ENCODE measurements at places on chromosomes 12 and 14.

DNA sequence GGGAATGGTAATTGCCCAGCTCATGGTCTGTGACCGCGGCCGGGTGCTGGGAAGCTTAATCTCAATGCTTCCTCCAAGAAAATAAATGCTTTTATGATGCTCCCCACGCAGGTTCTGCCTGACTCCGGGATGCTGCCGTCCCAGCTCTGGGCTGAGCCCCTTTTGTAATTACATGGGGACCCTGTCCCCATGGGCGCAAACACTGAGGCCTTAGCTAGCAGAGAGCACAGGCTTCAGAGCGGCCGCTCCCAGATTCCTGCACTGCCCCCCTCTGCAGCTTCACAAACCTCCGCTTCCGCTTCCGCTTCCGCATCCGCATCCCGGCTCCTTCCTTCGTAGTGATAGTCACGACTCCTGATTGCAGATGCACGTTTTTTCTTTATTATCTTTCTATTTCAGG is 129.5 kb downstream of the KIF26A start:
- DNase-seq: peak; percentile 40

- peak; percentile 75 for DNase-seq
Measured at GRCh38 chr12:22527999-22528398, 16.3 kb downstream of the C2CD5 start.

DNA sequence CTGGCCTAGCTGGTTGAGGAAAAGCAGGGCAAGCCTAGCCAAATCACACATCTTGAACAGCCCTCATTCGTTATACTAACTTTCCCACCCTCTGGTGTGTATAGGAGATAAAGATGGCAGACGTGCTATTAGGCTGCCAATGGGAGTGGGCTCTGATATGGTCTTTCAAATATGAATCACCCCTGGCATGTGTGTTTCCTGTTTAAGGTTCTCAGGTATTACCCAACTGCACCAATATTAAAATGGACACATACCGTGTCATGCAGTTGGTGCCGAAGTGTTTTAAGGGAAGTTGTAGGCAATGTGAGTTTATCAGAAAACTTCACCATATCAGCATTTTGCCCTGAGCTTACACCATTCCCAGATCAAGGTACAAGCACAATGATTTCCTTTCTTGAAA is 33.4 kb downstream of the CHST11 start:
- DNase-seq: no peak

GRCh38 chr12:1695886-1696670 is 5.2 kb downstream of the ADIPOR2 start:
- DNase-seq: no peak
